ENCODE measurements at places on chromosomes 1 and 21.

DNA sequence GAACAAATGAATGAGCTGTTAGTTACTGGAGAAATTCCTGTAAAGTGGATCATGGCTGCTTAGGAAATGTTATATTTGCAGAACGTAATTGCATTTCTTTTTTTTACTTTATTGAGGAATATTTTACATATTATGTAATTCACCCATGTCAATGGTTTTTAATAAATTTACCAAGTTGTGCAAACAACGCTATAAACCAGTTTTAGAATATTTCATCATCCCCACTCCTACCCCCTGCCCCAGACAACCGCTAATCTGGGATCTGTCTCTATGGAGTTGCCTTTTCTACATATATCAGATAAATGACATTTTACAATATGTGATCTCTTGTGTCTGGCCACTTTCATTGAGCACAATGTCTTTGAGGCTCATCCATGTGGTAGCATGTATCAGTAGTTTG lies 4.3 kb upstream of the IFFO2 start:
- DNase-seq, result no peak

- no peak for DNase-seq
These were observed 43.5 kb downstream of the RIMS3 start for GRCh38 chr1:40621821-40622450.

DNA sequence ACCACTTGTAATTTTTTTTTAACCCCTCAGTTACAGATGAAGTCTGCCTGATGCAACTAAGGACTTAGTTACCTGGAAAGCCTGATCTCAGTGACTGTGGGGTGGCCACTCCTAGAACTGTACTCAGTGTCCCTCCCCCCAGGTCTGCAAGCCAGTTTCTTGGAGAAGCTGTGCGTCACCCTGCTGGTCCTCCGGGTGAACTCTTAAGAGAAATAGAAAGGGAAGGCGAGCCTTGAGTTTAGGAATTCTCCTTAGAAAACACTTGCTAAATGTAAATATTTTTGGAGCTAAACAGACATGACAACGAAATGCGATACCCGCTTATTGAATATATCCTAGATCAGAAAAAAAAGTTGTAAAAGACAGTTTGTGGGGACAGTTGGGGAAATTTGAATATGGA lies 730 bp downstream of the SLC16A4 start:
- no peak for DNase-seq

- DNase-seq, result no peak
These were observed 37.4 kb upstream of the RGS16 start for GRCh38 chr1:182641561-182641960.

DNA sequence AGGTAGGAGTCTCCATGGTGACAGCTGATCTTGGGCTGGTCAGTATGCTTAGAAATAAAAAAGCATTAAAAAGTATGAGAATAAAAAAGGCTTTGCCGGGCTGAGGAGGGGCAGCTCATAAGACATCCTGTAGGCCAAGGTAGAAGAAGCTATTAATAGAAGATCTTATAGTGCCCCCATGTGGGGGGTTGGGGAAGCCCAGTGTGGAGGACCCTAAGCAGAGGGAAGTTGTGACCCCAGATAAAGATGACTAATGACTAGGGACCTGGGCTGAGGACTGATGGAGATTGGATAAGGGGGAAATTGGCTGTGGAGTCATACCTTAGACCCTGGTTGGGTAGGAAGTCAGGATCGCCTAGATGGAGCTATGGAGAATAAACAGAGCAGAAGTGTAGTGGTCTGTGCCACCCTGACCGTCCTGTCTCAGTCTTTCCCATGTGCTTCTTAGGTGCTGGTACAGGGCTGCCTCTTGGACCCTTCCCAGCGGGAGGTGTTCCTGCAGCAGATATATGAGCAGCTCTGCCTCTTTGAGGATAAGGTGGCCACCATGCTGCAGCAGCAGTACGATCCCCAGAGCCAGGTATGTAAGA lies 25.0 kb downstream of the SZT2 start:
- DNase-seq, result peak; percentile 41

GRCh38 chr1:49102752-49103151 lies 326.1 kb upstream of the BEND5 start:
- no peak for DNase-seq

DNA sequence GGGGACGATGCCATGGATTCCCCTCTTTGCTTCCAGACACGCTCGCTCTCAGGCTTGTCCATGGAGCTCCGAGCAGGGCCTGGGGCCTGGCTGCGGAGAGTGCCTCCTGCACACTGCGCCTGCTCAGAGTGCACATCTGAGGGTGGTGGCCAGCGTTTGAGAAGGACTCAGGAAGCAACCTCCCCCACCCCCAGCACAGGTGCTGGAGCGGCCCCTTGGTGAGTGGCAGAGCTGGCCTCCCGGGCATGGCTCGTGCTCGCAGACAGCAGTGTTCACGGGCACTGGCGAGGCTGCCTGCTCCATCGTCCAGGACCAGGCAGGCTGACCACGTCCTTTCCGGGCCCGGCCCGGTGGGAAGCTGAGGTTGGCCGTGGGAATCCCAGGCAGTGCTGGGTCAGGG lies 2.8 kb downstream of the SPATC1L start:
- no peak for DNase-seq

- no peak for DNase-seq
These were observed 1510.9 kb downstream of the KCNT2 start for GRCh38 chr1:195097316-195097715.

DNA sequence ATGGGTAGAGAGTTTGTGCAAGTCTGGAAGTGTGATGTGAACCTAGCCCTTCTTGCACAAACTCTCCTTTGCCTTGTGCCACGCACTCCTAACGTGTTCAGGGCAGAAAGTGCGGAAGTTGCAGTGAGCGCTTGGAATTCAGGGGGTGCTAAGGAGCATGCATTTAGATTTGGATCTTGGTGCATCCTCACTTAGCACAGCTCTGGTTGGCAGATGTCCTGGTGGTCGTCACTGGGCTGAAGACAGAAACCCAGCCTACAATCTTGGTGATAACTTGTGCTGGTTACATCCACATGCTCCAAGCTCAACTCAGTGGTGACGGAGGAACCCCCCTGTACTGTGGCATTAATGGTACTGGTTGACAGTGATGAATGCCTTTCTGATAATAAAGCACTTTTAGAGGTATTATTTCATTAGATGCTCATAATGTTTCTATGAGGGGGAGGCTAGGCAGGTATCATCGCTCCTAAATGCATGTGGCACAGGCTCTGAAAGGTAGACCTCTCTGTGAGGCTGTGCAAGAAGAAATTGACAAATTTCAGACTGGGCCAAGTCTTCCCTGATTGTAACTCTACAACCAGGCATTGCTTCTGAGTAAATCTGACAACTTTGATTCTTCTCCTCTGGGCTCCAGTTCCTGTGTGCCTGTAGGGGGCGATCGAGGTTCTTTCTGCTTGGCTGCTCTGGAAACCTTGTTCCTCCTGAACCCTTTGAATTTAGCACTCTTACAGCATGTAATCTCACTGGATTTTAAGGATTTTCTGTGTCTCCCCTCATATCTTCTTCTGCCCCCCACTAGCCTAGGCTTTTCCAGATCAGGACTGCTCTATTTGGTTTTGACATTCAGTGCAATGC lies 40.6 kb downstream of the MAPKAPK2 start:
- no peak for DNase-seq

DNA sequence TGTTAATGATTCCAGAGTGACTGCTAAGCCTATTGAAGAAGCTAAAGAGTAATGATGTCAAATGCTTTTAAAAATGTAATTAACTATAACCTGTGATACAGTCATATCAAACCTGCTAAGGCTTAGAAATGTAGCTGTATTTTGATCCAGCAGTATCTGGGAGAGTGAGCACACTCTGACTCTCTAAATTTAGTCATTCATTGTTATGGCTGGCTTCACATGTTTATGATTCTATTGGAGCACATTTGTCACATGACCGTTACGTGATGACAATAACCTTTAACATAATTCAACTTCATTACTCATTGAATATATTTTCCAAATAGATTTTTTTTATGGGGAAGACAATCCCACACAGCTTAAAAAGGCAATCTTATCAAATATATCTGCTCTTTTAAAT lies 587.1 kb downstream of the LMO4 start:
- DNase-seq, result no peak

- no peak for DNase-seq
These were observed 52.1 kb downstream of the FMO4 start for GRCh38 chr1:171366085-171366484.

- no peak for DNase-seq
These were observed 21.7 kb downstream of the LHX4 start for GRCh38 chr1:180251526-180252305.

GRCh38 chr1:5998906-5999301 lies 6.7 kb upstream of the NPHP4 start:
- no peak for DNase-seq

- no peak for DNase-seq
These were observed 185.6 kb upstream of the CAMK1G start for GRCh38 chr1:209397910-209398309.

DNA sequence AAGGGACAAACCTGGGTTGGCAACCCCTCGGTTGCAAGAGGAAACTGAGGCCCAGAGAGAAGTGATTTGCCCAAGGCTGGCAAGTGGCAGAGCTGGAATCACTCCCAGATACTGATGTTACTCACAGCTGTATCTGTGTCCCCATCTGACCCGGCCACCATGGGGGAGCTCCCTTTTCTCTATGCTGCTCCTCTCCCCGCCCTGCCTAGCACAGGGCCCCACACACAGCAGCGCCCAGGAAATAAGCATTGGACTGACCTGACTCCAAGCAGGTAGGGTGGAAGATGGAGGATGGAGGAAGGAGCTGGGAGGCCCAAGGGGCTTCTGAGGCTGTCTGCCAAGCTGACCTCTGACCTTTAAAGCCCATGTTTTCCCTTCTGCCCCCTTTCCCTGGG lies 3.0 kb upstream of the FBLIM1 start:
- no peak for DNase-seq

DNA sequence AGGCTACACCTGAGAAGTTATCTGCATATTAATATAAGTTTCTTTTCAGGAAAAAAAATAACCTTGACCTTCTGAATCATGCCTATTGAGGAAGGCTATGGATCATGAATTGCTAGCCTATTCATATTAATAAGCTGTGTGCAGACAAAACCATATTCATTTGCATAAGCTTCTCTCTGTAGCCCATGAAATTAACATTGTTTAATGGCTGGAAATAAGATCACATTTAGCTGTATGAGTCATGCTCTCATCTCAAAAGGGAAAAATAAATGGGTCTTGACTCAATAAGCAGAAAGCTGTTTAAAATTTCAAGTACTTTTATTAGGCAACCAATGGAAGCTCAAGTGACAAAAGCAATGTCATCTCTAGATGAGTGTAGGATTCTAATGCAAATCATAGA lies 330.0 kb upstream of the DEPDC1 start:
- no peak for DNase-seq

DNA sequence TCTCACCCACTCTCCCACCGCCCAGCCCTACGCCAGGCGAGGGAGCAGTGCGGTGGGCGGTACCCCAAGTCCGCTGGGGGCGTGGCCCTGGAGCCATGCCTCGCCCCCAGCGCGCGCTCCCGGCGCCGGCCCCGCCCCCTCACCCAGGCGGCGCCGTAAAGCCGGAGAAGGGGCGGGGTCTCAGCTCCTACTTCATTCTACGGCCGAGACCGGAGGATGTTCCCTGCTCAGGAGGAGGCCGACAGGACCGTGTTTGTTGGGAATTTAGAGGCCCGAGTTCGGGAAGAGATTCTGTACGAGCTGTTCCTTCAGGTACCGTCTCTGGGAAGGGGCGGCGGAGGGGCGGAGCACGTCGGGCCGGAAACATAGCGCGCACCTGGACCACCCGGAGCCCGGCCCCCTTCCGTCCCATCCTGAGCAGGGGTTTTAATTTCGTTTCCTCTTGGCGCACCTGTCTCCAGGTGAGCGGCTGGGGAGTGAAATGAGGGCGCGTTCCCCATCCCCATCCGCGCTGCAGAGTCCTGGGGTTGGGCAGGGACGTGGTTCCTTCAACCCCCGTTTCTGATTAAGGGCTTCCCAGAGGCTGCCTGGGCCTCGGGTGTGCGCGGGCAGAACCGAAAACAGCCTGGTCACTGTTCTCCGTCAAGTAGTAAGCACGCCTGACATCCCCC lies at the start of gene RBM11:
TSS of gene RBM11 (plus strand) at position 187 of the 671 bp plus-strand sequence. CDS start at position 217, 30 bp downstream.
- DNase-seq, result peak; percentile 67

All from midbrain (tissue), 1 donor.